ENCODE measurements at places on chromosomes 5 and 9.

- DNase-seq, result no peak
Observed at GRCh38 chr9:124808246-124808956, 31.5 kb downstream of the OLFML2A start.

DNA sequence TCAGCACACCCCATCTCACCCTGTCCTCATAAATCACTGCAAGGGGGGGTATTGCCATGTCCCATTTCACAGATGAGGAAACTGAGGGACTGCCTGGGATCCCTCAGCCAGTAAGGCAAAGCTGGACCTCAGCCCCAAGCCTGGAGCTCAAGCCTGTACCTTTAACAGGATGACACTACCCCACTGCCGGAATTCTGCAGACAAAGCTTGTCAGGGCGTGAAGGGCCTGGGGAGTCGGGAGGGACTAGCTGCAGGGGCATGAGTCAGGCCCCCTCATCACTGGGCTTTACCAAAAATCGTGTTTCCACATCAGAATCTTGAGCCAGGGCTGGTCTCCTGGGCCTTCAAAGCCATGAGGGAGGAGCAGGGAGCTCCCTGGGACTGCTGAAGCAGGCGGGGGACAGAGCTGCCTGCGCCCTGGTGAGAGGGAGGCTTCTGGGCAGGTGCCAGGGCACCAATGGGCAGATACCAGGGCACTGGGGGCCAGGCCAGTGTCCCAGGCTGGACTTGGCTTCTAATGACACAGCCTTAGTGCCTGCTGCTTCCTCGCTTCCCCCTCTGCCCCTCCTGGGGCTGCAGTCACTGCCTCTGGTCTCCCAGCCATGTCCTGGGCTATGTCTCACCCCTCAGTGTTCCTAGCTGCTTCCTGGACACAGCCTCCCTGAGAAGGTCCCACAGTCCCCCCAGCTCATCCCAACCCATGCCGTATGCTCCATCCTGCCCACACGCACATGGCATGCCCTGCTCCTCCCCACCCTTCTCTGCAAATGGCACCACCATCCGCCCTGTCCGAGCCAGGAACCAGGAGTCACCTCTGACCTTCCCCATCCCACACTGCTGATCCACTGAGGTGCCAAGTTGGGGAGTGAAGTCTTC, 80.7 kb downstream of the LMX1B start:
- no peak for DNase-seq

- DNase-seq, result no peak
Observed at GRCh38 chr5:14906628-14907027, 35.0 kb upstream of the ANKH start.

DNA sequence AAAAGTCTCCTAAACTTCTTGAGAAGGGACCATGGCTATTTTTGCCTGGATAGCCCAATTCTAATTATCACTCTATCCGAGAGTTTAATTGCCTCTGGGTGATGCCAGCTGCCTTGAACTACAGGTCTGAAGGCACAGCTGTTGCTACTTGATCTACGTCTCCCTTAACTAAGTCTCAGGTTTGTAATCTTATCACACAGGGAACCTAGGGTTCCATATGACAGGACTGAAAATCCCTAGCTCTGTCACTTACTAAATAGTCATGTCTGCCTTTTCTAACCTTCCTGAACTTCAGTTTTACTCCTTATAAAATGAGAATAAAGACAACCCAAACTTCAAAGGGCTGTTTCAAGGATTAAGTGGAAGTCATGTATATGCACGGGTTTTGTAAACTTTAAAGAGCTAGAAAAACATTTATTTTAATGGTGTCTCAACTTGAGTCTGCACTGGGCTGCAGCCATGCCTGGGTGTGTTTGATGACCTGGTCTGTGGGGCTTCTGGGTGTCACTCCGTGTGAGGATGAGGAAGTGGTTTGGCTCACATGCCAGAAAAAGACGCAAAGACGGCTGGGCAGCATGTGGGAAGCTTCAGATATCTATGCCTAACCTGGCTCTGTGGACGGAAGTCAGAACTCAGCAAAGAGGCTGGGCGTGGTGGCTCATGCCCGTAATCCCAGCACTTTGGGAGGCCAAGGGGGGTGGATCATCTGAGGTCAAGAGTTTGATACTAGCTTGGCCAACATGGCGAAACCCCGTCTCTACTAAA, 129.3 kb upstream of the SLC44A1 start:
- no peak for DNase-seq

DNA sequence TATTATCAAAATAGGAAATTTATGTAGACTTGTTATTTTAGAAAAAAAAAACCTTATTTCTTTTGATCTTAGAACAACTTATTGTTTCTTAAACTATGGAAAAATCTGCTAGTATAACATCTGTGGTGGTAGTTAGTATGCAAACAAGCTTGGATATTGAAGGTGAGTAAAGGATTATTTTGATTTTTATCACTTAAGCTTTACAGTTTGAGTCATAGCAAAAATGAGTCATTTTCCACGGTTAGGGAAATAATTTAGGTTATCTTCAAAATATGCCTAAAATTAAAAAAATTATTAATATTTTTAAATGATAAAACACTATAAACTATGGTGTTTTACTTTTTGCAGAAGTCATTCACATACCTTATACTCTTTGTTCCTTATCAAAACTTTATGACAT, 107.2 kb upstream of the DHFR start:
- DNase-seq, result no peak

DNA sequence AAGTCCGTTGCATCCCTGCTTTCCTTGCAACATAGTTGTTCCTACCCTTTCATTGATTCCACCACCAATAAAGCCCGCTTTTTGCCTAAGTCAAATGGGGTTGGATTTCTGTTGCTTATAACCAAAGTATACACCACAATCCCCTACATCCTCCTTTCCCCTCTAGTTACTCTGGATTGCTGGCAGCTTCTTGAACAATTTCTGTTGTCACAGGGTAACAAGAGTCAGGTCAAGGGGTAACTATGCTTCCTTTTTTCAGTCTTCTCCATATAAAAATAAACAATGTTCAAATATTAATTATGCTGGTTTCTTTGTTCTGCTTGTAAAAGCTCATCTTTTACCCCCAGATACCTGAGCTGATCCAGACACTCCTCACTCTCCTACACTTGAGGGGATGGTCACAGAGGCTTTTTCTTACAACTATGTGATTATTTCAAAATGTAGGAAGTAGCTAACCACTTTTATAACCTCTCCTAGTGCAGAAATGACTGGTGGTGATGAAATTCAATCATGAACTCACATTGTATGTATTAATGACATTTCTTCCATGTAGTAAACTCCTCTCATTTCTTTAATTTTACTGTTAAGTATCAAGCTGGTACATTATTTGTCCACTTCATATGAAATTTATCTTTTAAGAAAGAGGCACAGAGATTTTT, 136.5 kb downstream of the SNX18 start:
- DNase-seq, result no peak

DNA sequence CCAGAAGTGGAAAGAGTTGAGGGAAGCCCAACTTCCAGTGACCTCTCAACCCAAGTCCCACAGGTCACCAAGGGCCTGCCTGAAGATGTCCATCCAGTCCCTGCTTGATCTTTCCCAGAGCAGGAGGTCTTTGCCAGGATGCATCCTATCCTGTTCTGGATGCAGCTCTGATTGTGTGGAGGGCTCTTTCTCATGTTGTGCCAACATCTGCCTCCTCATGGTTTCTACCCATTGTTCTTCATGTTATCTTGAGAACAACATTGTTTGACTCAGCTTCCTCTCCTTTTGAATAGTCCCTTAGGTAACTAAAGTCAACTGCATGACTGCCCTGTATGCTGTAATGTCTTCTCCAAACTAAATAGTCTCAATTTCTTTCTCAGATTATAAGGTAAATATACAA, 169.3 kb downstream of the CCDC192 start:
- no peak for DNase-seq

GRCh38 chr5:111976705-111977435, 219.9 kb upstream of the NREP start:
- DNase-seq, result no peak

- no peak for DNase-seq
Observed at GRCh38 chr5:149470942-149471341, 80.3 kb downstream of the CSNK1A1 start.

DNA sequence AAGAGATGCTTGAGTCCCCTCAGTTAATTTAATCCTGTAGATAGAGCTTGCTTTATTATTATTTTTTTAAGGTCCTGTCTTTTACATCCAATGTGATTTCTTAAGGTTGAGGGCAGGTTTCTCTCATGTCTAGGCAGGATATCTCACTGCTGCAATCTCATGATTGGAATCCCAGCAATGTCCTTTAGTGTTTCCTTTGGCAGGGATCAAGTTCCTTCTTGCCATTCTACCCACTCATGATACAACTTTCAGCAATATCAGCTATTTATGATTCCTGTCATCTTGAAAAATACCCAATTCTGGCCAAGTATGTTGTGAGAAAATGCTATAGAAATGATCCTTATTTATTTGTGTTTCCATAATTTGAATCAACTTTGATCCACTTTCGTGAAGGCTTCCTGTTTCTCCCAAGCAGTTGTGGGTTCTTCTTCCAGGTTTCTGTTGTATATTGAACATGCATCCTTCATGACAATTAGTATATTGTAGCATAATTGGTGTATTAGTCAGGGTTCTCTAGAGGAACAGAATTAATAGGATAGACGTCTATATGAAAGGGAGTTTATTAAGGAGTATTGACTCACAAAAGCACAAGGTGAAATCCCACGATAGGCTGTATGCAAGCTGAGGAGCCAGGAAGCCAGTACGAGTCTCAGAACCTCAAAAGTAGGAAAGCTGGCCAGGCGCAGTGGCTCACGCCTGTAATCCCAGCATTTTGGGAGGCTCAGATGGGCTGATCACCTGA, 18.4 kb upstream of the VPS13A start:
- no peak for DNase-seq

DNA sequence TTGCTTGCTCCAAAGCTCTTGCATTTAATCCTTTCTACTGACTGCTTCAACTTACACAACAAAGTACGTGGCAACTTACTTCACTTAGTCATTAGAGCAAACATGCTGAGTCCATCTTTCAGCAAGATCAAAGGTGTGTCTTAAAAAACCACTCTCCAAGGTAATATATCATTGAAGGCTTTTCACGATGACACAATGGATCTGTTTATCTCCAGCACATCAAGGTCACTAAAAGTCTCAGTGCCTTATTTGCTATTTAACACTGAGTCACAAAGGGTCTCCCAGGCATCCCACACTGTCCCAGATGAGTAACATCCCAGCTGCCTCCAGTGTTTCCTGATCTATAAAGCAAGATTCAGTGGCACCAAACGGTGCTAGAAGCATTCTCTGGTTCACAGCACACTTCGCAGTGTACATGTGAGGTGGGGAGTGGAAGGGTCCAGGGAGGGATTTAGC, 3.7 kb upstream of the CLK4 start:
- peak; percentile 49 for DNase-seq

- DNase-seq, result no peak
Observed at GRCh38 chr9:108903420-108904103, 30.4 kb downstream of the ELP1 start.

DNA sequence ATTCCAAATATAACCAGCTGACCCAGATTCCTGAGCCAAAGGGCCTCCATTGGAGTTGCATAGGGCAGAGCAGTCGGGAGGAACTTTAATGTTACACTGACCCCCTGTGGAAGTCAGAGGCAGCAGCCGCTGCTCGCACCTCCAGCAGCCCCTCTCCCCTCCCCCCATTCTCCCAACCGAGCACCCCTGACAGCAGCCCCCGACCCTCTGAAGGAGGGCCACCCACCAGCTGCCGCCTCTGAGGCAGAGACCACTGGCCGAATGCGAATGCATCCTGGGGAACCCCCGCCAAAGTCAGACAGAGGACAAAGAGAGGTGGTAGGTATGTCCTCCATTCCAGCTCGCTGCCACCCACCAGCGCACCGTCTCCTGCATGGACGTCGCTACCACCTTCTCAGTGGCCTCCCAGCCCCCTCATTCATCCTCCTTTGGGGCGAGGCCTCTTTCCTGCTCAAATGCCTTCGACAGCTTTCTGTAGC, 231.0 kb downstream of the CDK5RAP2 start:
- peak; percentile 51 for DNase-seq

DNA sequence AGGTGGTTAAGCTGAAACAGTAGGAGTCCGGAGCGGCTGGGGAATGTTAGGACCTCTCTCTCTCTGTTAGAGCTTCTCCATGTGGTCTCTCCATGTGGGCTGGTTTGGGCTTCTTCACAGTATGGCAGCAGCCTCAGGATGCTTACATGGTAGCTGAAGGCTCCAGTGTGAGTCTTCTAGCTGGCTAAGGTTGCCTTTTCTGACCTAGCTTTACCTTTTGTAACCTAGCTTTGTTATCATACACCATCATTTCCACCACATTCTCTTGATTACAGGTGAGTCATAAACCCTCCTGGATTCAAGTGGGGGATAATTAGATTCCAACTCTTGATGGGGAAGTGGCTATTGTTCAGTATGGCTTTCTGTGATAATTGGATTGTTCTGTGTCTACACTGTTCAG, 98.5 kb downstream of the MTREX start:
- no peak for DNase-seq

- no peak for DNase-seq
Observed at GRCh38 chr5:50406877-50407276, 34.2 kb downstream of the EMB start.

GRCh38 chr9:122246666-122247065, 17.9 kb upstream of the LHX6 start:
- no peak for DNase-seq

- no peak for DNase-seq
Observed at GRCh38 chr5:171989946-171990712, 16.3 kb downstream of the FBXW11 start.

- no peak for DNase-seq
Observed at GRCh38 chr9:7205806-7206205, 448.0 kb downstream of the KDM4C start.

- DNase-seq, result peak; percentile 21
Observed at GRCh38 chr5:125269926-125270325, 523.5 kb upstream of the ZNF608 start.

DNA sequence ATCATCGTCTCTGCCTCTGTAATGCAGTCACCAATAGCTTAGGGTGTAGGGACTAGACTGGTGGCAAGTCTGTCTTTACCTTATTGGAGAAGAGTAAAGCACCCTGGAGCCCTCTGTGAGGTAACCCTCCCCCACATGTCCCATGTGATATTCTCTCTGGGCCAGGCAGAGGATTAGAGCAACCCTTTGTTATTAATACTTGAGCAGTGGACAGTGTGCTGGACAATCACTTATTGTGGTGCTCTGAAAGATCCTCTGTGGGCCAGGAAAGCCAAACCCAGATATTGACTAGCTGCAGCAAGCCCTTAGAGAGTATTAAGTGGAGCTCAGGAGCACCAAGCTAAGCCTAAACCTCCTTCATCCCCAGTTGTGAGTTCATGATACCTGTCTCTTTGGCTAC, 139.7 kb upstream of the RUSC2 start:
- no peak for DNase-seq

GRCh38 chr9:35683323-35683722, 6.4 kb downstream of the TPM2 start:
- no peak for DNase-seq

Measured in Caco-2 (cell line).